Muscle of leg (tissue), 16 donors: ENCODE measurements at places on chromosomes 7 and 10.

DNA sequence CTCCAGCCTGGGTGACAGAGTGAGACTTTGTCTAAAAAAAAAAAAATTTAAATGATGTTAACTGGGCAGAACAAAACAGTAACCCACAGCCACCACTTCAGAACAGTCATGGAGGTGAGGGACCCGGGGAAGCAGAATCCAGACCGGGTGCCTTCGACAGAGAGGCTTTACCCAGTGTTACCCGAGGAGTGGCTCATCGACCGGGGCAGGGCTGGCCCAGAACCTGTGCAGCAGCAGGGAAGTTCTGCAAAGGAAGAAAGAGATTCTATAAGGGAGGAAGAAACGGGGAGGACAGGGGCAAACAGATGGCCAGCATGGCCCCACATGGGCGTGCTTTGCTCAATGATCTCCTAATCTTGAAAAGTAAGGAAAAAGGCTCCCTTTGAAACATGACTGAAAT is 26.0 kb upstream of the UBE3C start:
- DNase-seq = no peak

DNA sequence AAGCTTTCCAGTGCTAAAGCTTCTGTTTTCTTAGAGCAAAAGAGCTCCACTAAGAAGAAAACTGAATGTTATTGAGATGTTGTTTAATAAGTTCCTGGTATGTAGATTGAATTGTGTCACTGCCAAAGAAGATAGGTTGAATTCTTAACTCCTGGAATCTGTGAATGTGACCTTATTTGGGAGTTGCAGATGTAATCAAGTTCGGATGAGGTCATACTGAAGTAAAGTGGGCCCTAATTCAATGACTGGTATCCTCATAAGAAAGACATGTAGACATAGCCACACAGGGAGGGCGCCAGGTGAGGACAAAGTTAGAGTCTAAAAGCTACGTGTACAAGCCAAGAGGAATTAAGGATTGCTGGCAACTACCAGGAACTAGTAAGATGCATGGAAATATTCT is 732.1 kb upstream of the C7orf33 start:
- peak; percentile 29 for DNase-seq

DNA sequence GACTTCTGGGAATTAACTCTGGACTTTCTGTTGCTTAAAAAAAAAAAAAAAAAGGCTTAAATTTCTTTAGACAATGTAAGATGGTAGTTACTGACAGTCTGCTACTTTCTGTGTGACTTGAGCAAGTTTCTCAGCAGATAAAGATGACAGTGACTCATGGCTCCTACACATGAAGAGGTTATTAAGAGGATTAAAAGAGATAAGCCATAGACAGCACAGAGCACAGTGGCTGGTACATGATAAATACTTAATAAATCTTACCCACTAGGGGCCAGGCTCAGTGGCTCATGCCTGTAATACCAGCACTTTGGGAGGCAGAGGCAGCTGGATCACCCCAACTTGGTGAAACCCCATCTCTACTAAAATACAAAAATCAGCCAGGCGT is 174.8 kb downstream of the JAZF1 start:
- DNase-seq = no peak

- no peak for DNase-seq
These were observed 155.3 kb upstream of the AKR1E2 start for GRCh38 chr10:4670737-4671136.

GRCh38 chr7:144827621-144828020 is 8.2 kb downstream of the TPK1 start:
- peak; percentile 48 for DNase-seq

GRCh38 chr7:25835197-25835596 is 316.8 kb upstream of the NFE2L3 start:
- no peak for DNase-seq

GRCh38 chr7:113268757-113269156 is 150.4 kb upstream of the SMIM30 start:
- DNase-seq = no peak

- DNase-seq = peak; percentile 82
These were observed 11.0 kb downstream of the TBC1D12 start for GRCh38 chr10:94413361-94413760.
